T-helper 22 cell (primary cell): ENCODE measurements at places on chromosomes 2 and 18.
A peak's percentile ranks its signal among the peaks of the same experiment; 100 is the strongest.

DNA sequence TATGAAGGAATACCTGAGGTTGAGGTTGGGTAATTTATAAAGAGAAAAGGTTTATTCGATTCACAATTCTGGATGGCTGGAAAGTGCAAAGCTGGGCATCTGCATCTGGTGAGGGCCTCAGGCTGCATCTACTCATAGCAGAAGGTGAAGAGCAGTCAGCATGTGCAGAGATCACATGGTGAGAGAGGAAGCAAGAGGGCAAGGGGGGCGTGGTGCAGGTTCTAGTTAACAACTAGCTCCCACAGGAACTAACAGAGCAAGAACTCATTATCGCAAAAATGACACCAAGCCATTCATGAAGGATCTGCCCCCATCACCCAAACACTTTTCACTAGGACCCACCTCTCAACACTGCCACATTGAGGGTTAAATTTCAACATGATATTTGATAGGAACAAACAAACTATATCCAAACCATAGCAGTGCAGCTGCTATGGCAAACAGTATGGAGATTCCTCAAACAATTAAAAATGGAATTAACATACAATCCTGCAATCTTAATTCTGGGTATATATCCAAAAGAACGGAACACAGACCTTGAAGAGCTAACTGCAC lies 72.8 kb upstream of the LDLRAD4 start:
- no peak for DNase-seq

GRCh38 chr2:33215299-33215698 lies 261.1 kb upstream of the RASGRP3 start:
- DNase-seq, result no peak

- DNase-seq, result no peak
Measured at GRCh38 chr2:37337620-37338280, 6.7 kb upstream of the QPCT start.

GRCh38 chr2:53067533-53067932 lies 700.1 kb upstream of the CHAC2 start:
- DNase-seq, result no peak

DNA sequence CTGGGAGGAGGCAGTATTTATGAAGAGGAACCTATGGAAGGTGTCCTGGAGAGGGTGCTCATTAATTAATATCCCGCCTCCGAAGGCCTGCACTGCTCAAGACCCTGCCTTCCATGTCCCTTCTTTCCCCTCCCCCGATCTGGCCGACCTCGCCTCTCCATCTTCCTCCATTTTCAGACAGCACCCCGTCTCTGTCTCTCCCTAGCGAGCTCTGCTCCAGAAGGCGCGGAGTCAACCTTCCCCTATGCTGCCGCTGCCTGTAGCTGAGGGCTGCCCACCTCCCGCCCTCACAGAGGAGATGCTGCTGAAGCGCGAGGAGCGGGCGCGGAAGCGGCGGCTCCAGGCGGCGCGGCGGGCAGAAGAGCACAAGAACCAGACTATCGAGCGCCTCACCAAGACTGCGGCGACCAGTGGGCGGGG lies 1.1 kb upstream of the WBP1 start:
- DNase-seq, result no peak

GRCh38 chr2:117481608-117482007 lies 332.9 kb upstream of the DDX18 start:
- no peak for DNase-seq

- no peak for DNase-seq
Measured at GRCh38 chr18:36355511-36355910, 58.0 kb downstream of the FHOD3 start.

DNA sequence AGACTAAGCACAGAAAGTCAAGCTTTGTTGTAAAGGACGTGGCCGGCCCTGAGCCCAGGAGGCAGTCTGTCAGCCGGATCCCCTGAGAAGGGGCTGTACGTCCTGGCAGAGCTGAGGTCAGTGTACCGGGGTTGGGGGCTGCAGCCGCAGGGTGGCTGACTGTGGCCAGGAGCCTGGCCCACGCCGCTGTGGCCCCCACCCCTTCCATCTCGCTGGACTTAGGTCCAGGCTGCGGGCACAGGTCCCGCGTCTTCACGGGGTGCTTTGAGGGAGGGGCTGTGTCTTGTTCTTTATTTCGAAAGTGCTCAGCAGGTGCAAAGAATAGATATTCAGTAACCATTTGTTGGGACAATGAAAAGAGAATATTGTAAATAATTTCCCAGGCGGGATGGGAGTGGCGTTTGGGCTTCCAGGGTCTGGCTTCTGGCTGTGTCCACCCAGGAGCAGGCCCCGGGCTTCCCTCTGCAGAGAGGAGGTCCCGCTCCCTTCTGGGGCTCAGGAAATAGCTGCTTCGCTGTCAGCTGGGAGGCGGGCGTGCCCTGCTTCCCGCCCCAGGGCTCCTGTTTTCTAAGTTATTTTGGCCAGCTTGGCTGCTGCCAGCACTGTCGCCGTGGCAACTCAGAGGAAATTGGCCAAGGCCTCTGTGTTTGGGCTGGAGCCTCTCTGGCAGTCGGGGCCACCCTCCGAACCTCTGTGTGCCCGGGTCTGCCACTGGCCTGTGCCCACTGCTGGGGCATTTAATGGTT lies 7.4 kb downstream of the NFATC1 start:
- DNase-seq, result no peak

DNA sequence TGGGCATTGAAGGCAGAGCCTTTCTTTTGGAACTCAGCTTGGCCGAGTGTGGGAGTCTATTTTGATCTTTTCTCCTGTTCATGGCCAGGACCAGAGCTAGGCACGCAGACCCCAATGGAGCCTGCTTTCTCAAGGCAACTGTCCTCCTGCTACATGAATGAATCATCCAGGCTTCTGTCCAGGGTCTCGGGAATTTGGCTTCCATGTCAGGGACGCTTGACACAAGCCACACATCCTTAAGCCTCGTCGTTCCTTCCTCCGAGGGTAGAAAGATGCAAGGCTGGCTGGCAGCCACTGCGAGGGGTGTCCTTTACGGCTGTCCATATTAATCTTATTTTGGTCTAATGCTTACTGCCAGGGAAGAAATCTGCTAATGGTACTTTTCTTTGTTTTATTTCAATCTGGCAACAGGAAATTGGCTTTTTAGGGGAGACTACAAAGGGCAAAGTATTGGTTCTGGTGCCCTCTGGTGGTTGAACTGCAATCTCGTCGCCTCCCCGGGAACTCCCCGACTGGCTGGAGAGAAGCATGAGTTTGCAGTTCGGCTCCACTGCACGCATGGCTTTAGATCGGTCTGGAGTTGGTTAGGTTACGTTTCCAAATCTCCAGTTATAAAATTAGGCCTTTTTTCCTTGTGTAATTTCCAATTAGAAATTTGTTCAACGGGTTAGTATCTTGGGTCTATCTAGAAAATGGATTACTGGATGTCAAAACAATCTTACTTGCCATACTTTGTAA lies 135.2 kb downstream of the ALPK2 start:
- DNase-seq, result peak; percentile 11

- no peak for DNase-seq
Measured at GRCh38 chr2:152581360-152581759, 135.9 kb downstream of the PRPF40A start.
